Right cardiac atrium (tissue), 5 donors: ENCODE measurements at places on chromosomes 7 and 10.

DNA sequence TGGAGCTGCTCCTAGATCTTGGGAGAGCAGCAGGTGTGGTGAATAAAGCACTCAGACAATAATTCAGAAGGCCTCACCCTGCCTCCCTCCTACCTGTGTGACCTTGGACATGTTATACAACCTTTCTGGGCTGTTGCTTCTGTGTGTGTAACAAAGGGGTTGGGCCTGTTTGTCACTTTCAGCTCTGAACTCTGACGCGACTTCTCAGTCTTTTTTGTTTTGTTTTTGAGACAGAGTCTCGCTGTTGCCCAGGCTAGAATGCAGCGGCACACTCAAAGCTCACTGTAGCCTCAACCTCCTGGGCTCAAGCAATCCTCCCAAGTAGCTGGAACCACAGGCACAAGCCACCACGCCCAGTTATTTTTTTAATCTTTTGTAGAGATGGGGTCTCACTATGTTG lies 89.3 kb downstream of the DNMBP start:
- no peak for DNase-seq

DNA sequence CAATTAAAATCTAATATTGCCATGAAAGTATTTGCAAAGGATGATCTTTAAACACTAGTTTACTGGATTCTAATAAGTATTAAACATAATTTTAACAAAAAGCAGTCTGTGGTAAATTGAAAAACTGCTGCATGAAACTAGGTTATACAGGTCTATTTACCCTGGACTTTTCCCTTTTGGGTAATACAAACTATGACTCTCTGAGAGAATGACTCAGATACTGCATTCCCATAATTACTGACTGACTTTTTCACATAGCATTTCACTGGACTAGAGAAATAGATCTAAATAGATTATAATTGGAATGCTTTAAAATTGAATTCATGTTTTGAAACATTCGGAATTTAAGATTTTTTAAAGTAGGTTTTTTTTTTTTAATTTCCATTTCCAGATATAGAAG lies 395.7 kb downstream of the THSD7A start:
- DNase-seq: no peak

- no peak for DNase-seq
These were observed 1288.0 kb upstream of the SORCS1 start for GRCh38 chr10:108452533-108452932.

- DNase-seq: no peak
These were observed 40.0 kb downstream of the FIGNL1 start for GRCh38 chr7:50409856-50410745.

DNA sequence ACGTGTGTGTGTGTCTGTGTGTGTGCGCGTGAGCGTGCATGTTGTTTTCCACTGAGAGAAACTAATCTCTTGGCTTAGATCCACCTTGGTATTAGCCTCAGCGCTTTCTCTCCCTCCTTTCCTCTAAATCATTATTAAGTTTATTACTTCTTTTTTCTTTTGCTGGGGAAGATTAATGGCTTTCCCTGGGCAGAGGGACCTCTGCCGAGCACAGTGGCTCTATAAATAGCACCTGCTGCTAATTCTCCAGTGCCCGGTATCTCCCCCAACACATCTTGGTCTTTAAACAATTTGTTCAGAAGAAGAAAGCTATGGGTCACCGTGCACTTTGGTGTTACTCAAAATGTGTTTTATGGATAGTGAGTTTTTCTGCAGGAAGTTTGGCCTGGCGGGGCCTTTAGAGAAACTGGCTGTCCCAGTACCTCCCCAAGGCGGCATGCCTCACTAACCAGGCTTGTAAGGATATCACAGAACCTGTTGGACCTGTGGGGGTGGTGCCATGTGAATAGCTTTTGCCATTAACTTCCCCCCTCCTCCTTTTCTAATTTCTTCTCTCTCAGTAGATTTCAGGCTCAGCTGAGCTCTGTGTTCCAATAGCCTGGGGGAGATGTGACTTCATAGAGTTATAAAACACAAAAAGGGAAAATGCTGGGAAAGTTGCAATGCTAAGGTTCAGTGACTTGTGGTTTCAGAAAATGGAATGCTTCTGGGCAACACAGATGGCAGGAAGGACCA lies 70.1 kb upstream of the RAB11FIP2 start:
- no peak for DNase-seq

GRCh38 chr10:4802711-4803487 lies 23.1 kb upstream of the AKR1E2 start:
- no peak for DNase-seq
